Muscle of back (tissue), 13 donors: ENCODE measurements at places on chromosomes 3 and 15. TPM values are rescaled to one million over a fixed set of nuclear protein-coding genes. Genes with fewer than 3 reads are reported as not detected.

The BCL6 gene
- 25.4 TPM for polyA plus RNA-seq

The RBPMS2 gene
- 6.4 TPM for polyA plus RNA-seq

The SIDT1 gene
- 2.8 TPM for polyA plus RNA-seq

The GOLGA6L4 gene
- 8.5 TPM for polyA plus RNA-seq

The RYK gene
- polyA plus RNA-seq: 72.3 TPM

The NRROS gene
- 4.2 TPM for polyA plus RNA-seq

The ABI3BP gene
- polyA plus RNA-seq: 358 TPM

The PLOD2 gene
- 39.2 TPM for polyA plus RNA-seq

The EFCC1 gene
- 1.3 TPM for polyA plus RNA-seq

The HAPLN3 gene
- polyA plus RNA-seq: 8.1 TPM

The PLA1A gene
- 0.25 TPM for polyA plus RNA-seq

The SPINK8 gene
- polyA plus RNA-seq: not detected

The PRR20G gene
- polyA plus RNA-seq: not detected

The MGLL gene
- polyA plus RNA-seq: 20.3 TPM

The RASGRP1 gene
- polyA plus RNA-seq: 0.14 TPM
